ENCODE measurements at places on chromosomes 3 and 15. TPM values are rescaled to one million over a fixed set of nuclear protein-coding genes. Genes with fewer than 3 reads are reported as not detected.
A peak's percentile ranks its signal among the peaks of the same experiment; 100 is the strongest.

TMCO5A gene
- not detected for total RNA-seq

BOC gene
- total RNA-seq: 15.3 TPM

SKOR1 gene
- not detected for total RNA-seq

C3orf49 gene
- total RNA-seq: not detected

GABRA5 gene
- 0.97 TPM for total RNA-seq

LMCD1 gene
- total RNA-seq: 1.3 TPM

CAMP gene
- not detected for total RNA-seq

ZBED2 gene
- 0.20 TPM for total RNA-seq

CACNA2D3 gene
- 0.14 TPM for total RNA-seq

ANKRD63 gene
- not detected for total RNA-seq

CTXN2 gene
- not detected for total RNA-seq

DNA sequence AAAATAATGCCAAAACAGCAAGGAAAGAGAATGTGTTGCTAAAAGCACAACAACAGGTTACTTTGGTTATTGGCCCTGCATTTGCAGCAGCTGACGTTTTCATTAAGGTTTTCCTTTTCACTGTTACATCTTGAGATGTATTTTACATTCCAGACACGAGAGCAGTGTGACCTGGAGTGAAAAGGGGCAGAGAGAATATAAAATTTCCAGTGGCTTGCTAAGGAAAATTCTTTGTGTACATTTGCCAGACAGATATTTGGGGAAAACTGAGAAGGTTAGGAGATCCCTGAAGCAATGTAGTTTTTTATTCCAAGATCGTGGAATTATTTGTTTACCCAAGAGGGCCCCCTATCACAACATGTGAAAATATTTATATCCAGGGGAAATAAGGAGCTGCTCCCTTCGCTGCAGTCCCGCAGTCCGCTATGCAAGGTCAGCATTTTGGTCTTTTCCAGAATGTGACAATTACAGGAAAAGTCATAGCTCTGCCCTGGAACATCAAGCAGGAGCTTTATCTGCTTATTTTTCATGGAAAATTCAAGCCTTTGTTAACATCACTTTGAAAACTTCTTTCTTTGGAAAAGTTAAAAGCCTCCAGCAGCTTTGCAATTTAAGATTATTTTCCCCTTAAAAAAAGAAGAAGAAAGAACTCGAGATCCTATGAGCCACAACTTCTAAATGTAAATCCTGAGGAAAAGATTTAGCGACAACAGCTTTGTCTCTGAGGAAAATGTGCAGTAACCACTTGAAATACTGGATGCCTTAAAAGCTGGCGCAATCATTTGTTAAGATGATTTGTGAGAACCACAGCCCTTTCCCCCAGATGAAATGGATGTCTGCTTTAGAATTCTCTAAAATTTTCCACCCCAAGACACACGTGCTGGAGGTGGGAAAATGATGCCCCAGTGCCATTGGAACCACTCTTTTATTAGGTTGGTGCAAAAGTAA, 256.4 kb upstream of the TPM1 start:
- DNase-seq: no peak

GRCh38 chr15:65964792-65965433, 95.6 kb downstream of the RAB11A start:
- no peak for DNase-seq

DNA sequence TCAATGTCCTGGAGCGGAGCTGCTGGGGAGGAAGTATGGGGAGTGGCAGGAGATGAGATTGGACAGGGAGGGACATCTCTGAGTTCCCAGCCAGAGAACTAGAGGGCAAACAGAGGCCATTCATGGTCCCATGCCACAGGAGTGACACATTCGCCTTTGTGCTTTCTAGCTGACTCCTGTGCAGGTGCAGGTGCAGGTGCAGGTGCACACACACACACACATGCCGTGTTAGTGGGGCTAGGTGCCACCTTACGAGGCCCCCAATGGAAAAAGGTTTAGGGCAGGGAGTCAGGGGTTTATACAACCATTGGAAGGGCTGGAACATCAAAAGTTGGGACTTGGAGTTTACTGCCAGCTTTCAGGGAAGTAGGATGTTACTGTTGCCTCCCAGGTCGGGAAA, 52.0 kb downstream of the TPRA1 start:
- no peak for DNase-seq

DNA sequence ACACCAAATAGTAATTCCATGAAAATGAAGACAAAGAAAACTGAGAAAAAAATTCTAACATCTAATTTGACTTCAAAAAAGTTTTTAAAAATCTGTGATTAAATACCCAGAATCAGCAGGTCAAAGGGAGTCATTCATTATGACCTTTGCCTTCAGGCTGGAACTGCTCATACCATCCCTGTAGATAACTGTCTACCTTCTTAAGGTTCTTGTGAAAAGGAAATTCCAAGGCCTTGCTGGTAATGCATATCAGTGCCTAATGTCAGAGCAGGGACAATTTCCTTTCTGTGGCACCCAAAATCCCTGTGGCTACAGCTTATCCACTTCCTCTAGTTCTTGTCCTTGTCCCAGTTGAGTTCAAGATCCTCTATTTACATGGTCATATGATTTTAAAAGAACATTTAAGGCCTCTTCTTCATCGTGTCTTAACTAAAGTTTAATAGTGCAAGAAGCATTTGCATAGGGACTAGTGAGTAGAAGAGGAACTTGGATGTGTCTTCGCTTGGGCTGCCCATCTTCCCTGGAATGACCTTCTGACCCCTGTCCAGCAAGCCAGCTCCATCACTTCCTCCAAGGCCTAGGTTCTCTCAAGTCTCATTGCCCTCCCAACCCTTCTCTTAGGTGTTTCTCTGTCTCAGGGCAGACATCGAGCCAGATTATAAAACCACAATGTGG, 8.7 kb upstream of the PLCL2 start:
- DNase-seq: no peak

- DNase-seq: no peak
These were observed 142.7 kb upstream of the ATP11B start for GRCh38 chr3:182650568-182651128.

DNA sequence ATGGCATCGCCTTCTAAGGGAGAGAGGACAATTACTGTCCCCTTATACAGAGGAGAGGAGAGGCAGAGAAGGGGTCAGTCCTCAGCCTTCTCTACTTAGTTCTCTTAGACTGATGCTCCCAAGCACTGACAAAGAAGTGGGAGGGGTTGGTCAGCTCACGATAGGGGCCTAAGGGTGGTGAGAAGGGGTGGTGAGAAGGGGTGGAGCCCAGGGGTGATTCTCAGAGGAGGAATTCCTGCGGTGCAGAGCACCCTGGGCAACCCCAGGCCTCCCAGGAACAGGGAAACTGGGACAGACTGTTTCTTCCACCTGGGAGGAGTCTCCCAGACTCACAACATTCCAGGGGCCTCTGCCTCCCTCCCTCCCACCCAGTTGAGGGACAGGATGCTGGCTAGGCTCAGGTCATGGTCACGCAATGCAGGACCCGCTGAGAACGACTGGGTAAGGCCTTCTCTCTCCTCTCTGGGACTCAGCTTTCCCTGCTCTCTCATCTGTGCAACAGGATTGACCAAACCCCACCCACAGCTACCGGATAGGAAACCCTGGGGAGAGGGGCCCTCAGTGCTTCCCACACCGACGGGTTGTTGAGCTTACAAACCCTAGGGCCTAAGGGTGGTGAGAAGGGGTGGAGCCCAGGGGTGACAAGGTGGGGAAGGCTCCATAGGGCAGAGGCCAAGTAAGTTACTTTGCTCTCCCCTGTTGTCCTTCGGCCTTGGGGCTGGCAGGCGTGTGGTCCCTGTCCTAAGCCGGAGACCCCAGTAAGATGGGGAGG, 1.5 kb downstream of the TPRA1 start:
- DNase-seq: peak; percentile 69

- no peak for DNase-seq
These were observed 20.0 kb upstream of the SENP7 start for GRCh38 chr3:101532783-101533602.

- no peak for DNase-seq
These were observed 156.7 kb downstream of the CHL1 start for GRCh38 chr3:353191-353739.

DNA sequence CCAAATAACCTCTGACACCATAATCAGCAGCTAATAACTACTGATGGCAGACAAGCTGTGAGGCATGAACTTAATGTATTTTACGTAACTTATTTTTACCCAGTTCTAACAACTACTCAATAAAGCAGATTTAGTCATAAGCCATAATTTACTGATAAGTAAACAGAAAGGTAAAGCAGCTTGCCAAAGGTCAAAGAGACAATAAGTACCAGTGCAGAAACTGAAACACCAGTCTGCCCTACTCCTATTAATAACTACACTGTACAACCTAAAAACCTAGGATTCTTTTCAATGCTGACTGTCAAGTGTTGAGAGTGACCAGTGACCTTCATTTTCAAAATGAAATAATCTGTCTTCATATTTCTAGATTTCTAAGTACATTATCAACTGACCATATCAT, 152.2 kb downstream of the NR2E3 start:
- DNase-seq: no peak

GRCh38 chr3:73624821-73625665, at the start of gene PDZRN3:
TSS of gene PDZRN3 (minus strand) at chr3:73624941.
- peak; percentile 5 for DNase-seq

GRCh38 chr15:33742800-33743199, 225.5 kb upstream of the CHRM5 start:
- DNase-seq: no peak

DNA sequence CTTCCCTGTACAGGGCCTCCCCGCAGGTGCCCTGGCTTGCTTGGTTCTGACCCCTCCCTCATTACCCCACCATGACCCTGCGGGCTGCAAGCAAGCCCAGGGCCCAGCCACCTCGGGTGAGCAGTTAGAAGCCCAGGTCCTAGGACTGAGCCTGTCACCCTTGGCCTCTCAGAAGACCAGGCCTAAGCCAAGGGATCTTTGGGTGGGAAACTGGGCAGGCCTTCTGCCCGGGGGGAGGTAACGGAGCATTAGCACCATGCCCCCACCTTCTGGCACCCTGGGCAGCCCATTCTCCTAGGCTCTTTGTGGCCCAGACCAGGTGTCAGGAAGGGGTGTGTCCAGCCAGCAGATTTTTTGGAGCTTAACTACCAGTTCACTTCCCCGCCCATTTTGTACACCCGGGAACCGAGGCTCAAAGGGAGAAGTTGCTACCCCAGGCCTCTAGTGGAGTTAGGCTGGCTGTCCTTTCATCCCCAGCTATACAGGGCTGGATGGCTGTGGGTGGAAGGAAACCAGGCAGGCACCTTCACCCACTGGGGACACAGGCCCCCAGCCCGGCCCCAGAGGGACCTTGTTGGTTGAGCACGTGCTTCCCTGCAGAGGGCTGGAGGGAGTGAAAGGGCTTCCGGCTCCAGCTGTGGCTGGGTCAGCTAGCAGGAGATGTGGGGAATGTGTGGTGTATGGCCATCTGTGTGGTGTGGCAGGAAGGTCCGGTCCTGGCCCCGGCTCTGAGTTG, 1.4 kb downstream of the CSK start:
- peak; percentile 46 for DNase-seq

GRCh38 chr3:192422321-192422996, 304.9 kb downstream of the FGF12 start:
- peak; percentile 76 for DNase-seq

GRCh38 chr15:69475769-69476358, 23.2 kb downstream of the RPLP1 start:
- peak; percentile 77 for DNase-seq

DNA sequence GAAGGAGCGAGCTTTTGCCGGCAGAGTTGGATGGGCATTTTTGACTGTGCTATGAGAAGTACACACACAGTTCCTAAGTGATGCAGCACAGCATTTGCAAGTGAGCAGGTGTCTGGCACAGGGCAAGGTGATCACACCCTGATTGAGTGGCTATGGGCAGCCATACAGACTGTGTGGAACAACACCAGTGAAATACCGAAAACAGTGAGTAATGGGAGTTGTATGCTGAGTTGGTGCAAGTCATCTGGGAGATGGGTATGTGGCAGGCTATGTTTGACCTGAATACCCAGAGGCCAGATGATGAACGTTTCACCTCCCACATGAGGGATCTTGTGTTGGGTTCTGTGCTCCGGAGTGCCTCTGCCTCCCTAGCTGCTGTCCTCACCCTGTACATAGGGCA, 53.5 kb upstream of the TIPARP start:
- peak; percentile 44 for DNase-seq

DNA sequence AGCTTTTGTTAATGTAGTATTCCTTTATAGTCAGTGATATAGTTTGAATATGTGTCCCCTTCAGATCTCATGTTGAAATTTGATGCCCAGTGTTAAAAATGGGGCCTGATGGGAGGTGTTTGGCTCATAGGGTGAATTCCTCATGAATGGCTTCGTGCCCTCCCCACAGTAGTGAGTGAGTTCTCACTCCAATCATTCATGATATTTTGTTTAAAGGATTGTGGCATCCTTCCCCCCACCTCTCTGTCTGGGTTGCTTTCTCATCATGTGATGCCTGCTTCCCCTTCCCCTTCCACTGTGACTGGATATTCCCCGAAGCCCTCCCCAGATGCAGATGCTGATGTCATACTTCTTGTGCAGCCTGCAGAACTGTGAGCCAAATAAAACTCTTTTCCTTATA, 649.8 kb upstream of the NR2F2 start:
- DNase-seq: no peak

DNA sequence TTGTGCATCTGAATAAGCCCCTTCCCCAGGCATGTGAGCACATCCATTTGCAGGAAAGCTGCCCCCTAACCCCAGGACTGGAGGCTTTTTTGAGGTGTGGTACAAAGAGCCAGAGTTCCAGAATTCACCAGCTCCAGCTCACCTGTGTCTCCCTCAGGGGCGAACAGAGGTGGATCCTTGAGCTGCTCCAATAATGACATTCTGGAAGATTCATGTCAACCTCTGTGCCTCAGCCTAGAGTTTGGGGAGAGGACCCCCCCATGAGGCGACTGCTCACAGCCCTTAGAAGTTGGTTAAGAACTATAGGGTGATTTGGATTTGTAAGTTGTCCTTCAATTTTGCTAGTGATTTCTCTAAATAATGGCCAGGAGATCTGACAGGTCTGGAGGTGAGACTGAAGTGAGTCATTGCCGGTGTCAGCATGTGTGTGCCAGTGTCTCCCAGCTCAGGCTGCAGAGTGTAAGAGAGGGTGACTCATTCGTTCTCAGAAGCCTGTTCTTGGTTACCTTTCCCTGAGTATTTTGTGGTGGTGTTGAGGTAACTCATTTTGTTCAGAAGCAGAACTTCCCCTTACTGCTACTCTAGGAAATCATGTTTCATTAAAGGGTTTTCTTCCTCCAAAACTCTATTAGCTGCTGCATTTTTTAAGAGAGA, 136.9 kb upstream of the TOPAZ1 start:
- peak; percentile 93 for DNase-seq

DNA sequence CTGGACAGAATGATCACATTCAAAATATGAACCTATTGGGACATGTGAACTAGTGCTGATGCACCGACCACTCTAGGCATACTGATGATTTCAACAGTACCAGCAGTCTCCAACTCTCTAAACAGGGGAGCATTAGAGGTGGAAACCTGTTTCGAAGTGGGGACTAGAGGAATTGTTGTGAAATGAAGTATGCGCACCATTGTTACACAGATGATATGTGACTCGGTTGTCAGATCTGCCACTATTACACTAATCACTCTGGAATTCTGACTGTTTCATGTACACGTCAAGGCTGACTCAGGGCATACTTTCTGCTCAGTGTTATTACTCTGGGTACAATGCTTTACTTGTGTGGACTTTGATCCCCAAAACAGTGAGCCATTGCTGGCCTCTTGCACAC, 198.2 kb upstream of the UBE2E2 start:
- peak; percentile 86 for DNase-seq

- DNase-seq: peak; percentile 54
These were observed 429.7 kb downstream of the RAP2B start for GRCh38 chr3:153591561-153592245.

Data from HT1080 (cell line).